HL-60 (cell line): ENCODE measurements at places on chromosomes 11 and 22.
A peak's percentile ranks its signal among the peaks of the same experiment; 100 is the strongest.

DNA sequence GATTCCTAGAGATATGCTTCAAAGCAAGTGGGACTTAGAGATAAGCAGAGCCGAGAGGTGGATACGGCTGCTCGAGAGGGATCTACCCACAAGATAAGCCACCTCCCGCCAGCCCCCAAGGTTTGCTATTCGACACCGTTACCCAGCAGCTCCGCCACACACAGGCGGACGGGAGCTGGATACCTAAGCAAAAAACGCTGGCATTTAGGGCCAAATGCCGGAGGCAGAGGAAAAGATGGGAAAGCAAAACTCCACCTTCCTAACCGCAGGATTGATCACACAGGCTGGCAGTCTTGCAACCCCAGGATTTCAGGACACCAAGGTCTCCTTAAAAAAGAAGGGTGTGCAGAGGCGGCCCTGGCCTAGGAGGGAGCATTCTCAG, 709 bp downstream of the FTH1 start:
- DNase-seq, result no peak

DNA sequence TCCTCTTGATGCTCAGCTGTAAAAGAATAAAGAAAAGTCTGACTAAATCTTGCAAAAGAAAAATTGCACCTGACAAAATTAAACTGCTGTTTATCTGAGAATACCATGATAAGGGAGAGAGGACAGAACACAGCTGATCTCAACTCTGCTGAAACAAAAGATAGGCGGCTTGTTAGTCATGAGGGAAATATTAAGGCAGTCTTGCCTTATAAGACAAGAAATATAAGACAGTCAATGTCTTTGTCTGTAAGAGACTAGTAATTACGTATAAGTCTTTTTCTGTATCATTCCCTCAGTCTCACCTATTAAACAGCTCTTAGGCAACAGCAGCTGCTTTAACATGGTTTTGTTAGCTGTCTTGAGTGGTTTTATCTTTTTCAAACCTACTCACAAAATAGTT, 296.6 kb downstream of the LUZP2 start:
- no peak for DNase-seq

- no peak for DNase-seq
Observed at GRCh38 chr11:47944632-47945031, 35.7 kb upstream of the PTPRJ start.

DNA sequence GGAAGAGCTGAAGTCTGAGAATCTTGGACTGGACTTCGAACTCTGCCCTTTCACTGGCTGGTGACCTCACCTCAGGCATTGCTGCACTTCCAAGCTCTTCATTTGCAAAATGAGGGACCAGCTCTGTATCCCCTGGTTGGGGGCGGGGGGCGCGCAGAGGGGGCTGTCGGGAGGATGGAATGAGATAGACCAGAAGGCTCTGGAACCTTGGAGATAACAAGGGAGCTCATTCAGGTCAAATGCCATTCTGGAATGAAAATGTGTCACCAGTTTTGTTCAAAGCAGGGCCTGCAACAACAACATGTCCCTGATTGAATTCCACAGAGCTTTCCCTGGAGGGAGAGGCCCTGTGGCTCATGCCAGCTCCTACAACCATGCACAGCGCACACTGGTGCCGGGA, 370.5 kb downstream of the MN1 start:
- no peak for DNase-seq

GRCh38 chr22:34096770-34097169, 176.5 kb upstream of the LARGE1 start:
- no peak for DNase-seq

GRCh38 chr11:106495046-106495445, 417.6 kb downstream of the AASDHPPT start:
- no peak for DNase-seq

GRCh38 chr11:18312012-18312411, 9.9 kb downstream of the HPS5 start:
- no peak for DNase-seq

DNA sequence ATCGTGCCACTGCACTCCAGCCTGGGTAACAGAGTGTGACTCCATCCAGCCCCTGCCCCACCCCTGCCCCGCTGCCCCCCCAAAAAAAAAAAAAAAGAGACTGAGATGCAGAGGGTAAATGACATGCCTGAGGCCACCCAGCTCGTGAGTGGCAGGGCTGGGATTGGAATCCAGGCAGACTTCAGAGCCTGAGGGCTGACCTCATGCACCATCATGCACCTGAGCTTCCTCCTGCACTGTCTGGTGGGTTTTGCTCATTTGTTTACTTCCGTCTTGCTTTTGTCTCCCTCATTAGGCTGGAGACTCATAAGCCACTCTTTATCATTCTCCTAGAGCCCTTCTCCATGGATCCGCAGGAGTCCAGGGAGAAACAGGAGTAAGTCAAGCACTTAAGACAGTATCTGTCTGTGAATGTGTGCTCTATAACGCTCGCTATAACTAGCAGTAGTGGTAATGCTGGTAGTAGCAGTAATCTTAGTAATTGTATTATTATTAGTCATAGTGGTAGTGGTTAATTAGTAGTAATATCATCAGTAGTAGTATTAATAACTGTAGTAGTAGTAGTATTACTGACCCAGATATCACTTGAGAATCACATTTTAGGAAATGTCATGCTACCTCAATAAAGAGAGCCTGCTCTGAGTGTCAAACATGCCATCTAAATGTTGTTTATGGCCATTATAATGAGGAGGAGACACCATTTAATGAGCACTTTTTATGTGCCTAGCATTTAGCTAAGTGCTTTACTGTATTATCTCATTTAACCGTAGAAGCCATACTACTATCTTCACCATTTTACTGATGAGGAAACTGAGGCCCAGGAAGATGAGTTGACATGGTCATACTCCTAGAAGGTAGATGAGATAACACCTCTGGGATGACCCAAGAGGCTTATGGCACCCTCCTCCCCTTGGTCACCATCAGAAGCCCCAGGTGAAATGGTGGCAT, 85.0 kb downstream of the NAT10 start:
- DNase-seq, result no peak

DNA sequence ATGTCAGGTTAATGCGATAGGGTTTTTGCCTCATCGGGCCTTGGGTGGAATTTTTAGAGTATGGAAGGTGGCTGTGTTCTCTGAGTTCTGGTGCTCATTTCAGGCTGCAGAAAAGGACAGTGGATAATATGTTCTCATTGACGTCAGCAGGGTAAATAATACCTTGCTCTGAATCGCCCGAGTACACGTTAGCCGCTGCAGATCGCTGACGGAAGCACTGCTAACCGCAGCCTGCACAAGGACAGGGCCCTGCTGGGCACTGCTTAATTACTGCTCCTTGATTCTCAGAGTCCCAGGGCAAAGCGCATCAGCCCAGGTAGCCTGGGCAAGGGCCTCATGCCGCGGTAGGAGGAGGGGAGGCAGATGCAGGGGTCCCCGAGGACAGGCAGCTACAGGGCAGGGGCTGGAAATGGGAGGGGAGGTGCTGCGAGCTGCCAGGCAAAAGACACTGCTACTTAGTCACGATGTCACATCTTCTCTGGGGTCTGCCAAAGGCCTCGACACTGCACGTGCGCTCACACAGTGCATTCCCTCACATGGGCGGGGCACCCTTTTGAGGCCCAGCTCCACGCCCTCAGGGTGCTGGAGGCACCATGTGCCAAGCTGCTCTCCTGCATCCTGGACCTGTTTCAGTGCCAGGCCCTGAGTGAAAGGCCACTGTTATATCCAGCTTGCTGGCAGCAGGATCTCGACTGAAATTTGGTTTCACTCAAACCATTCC, 35.2 kb downstream of the PPP2R1B start:
- DNase-seq, result no peak

DNA sequence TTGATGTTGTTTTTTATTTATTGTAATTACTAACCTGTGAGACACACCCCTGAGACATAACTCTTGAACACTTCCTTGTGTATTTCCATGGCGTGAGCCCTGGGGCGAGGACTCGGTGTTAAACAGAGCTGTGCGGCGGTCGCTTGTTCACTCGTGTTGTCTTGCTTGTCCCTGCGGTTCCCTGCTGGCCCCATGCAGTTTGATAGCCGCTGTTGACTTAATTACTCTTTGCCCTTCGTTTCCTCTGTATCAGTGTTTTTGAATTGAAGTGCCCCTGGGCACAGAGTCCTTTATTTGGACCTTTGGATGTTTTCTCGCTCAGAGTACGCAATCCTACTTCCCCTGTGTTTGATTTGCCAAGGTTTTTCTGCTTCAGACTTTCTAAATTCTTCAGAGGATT, 52.7 kb downstream of the TBC1D22A start:
- DNase-seq, result no peak

- no peak for DNase-seq
Observed at GRCh38 chr11:115207916-115208315, 296.3 kb downstream of the CADM1 start.

DNA sequence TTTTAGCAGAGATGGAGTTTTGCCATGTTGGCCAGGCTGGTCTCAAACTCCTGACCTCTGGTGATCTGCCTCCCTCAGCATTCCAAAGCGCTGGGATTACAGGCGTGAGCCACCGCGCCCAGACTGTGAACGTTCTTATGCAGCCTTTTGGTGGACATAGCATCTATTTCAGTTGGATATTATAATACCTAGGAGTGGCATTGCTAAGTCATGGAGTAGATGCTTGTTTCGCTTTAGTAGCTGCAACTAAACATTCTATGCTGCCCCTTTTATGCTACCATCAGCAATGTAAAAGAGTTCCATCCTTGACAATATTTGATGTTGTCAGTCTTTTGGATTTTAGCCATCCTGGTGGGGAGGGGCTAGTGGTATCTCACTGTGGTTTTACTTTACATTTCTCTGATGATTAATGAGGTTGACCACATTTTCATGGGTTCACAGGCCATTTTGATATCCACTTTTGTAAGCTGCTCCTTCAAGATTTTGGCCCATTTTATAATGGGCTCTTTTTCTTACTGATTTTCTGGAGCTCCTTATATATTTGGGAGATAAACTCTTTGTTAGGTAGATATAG, 16.5 kb upstream of the APOBEC3A start:
- DNase-seq, result no peak

GRCh38 chr22:40028098-40028425, 33.3 kb downstream of the FAM83F start:
- no peak for DNase-seq

GRCh38 chr11:27118371-27118770, 77.8 kb downstream of the BBOX1 start:
- no peak for DNase-seq

DNA sequence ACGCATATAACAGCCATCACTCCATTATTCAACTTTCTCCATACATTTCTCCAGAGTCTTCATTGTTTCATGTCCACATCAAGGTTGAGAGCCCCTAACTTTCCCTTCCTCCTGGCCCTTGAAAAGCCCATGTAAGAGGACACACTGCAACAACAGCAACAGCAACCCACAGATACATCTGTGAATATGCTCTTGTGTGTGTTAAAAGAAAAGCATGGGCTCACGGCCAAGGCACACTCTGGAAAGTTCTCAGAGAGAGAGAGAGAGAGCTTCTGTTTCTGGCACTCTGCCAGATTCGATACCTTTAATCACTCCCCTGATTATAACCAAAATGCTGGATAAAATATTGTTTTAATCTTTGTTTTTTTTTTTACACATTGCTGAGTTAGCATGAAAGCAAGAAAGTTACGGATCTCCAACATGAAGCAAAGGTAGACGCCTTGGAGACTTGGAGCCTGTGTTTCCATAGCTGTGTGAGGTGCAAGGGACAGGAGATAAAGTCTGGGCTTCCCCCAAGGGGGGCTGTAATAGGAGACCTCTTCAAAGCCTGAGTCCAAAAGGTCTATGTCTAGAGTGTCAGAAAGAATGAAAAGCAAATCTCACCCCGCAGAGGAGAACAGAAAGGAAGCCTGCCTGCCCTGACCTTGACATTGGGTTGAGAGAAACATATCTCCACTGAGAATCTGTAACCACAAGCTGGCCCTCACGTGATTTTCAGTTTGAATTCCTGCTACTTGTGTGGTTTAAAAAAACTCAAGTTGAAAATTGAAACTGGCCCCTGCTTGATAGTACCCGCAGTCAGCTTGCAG, 33.7 kb upstream of the MPPED1 start:
- peak; percentile 30 for DNase-seq

DNA sequence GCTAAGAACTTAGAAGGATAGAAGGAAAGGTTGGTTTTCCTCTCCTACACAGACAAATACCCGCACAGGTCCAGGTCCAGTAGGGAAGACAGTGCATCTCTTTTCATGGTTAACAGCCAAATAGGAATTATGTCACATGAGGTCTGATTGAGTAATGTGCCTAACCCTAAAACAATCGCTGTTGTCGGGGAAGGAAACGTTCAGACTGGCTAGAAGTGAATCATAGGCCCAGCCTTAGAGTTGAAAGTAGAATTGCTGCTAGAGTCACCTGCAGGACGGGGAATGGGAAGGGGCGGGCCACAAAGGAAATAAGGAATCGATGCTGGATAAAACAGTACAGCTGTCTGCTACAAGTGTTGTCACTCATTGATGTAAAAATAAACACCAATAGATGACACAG, 12.4 kb upstream of the HTATIP2 start:
- DNase-seq, result no peak

DNA sequence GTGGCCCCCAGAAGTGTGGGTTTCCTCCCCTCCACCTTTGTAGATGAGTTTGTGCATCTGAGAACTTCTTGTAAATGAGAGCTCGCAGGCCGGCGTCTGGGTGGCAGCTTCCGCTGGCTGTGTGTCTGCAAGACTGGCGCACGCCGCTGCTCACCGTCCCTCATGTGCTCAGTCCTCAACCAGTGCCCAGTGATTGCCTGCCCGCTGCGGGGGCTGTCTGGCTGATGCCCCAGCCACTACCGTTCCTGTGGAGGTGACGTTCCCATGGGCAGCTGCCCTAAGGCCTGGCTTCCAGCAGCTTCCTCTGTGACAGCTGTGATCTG, 8.8 kb downstream of the TBX1 start:
- DNase-seq, result no peak

- DNase-seq, result no peak
Observed at GRCh38 chr11:129974237-129974636, 28.4 kb downstream of the PRDM10 start.

DNA sequence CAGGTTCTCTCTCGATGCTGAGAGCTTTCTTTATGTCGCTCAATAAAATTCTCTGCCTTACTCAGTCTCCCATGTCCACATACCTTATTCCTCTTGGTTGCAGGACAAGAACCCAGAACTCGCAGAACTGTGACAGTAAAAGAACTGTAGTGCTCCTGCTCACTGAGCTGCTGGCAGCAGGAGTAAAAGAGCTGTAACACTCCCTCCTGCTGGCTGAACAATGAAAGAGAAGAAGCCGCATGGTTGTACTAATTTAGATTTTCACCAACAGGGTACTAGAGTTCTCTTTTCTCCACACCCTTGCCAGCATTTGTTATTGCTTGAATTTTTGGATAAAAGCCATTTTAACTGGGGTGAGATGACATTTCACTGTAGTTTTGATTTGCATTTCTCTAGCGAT, 433.2 kb downstream of the GUCY1A2 start:
- DNase-seq, result no peak
